ENCODE measurements at places on chromosomes 2 and 18.

GRCh38 chr2:74886811-74887210, 52.9 kb downstream of the HK2 start:
- DNase-seq, result no peak

- no peak for DNase-seq
These were observed 215.2 kb downstream of the RAD51AP2 start for GRCh38 chr2:17303054-17303453.

DNA sequence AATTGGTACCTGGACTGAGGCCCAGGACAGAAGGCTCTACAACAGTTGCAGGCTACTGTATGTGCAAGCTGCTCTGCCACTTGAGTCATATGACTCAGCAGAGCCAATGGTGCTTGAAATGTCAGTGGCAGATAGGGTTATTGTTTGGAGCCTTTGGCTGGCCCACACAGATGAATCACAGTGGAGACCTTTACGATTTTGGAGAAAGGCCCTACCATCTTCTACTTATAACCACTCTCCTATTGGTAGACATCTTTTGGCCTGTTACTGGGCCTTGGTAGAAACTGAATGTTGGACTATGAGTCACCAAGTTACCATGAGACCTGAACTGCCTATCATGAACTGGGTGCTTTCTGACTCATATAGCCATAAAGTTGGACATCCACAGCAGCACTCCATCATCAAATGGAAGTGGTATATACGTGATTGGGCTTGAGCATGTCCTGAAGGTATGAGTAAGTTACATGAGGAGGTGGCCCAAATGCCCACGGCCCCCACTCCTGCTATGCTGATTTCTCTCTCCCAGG, 88.9 kb upstream of the NRXN1 start:
- DNase-seq, result no peak

GRCh38 chr2:204693262-204693661, 148.0 kb downstream of the PARD3B start:
- no peak for DNase-seq

DNA sequence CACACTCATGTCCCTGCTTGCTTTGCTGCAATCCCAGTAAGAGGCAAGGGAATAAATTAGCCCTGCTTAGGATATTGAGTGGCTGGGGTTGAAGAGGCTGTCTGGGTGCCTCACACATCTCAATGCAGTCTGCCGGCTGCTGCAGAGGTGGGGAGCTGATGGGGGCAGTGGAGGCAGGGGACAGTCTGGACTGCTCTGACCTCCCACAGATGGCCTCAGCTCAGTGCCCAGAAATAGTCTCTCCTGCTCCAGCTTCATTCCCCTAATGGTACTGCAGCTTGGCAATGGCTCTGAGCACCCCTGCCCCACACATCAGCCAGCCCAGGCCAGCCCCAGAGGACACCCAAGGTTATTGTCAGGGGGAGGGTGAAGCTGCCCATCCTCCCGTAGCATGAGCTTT, 21.5 kb upstream of the TNS1 start:
- peak; percentile 5 for DNase-seq

GRCh38 chr2:203683932-203684556, 22.4 kb upstream of the CD28 start:
- DNase-seq, result no peak

DNA sequence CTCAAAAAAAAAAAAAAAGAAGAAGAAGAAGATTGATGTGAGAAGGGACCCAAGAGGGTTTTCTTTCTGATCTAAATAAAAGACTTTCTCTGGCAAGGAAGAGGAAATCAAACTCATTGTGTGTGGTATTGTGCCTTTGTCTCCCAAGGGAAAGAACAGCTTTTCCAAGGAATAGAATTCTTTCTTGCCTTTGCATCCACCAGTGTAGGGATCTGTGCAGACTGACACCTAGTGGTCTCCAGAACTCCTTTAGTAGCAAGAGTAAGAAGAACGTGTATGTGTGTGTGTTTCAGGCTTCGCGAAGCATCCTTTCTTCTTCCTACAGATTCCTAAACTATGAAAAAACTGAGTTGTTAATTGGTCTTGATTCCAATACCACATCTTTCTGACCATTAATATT, 33.5 kb upstream of the CRIM1 start:
- DNase-seq, result peak; percentile 12

GRCh38 chr2:226773291-226773690, 26.3 kb downstream of the IRS1 start:
- DNase-seq, result no peak
